Activated CD4-positive, alpha-beta T cell treated with anti-CD3 and anti-CD28 coated beads, Interleukin-10, Interleukin-2, amounts not matched to agents 100 ng/mL and 50 ng/mL, durations not matched to agents 16 hours and 8 hours (primary cell): ENCODE measurements at places on chromosomes 5 and 9.

GRCh38 chr9:117945286-117945685 lies 241.1 kb downstream of the TLR4 start:
- no peak for DNase-seq

DNA sequence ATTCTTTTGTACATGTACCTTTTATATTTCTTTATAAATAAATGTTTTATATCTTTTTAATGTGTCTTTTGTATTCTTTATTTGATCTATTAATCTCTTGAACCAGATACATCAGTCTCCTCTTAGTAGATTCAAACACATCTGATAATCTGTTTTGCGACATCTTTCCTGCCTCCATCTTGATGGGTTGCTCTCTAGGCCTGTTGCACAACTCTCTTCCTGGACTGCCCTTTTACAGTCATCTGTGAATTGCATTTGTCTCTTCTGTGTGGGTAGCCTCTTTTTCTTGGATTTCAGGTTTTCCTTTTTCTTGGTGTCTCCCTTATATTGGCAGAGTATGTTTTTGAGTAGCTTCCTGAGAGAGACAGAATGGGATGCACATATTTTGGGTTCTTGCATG lies 6.2 kb downstream of the ZFYVE16 start:
- no peak for DNase-seq

GRCh38 chr9:78397045-78397444 lies 100.1 kb downstream of the PSAT1 start:
- no peak for DNase-seq

GRCh38 chr5:119357270-119357669 lies 1.5 kb downstream of the TNFAIP8 start:
- DNase-seq: no peak

- DNase-seq: no peak
Measured at GRCh38 chr5:64333886-64334285, 168.2 kb downstream of the RNF180 start.

DNA sequence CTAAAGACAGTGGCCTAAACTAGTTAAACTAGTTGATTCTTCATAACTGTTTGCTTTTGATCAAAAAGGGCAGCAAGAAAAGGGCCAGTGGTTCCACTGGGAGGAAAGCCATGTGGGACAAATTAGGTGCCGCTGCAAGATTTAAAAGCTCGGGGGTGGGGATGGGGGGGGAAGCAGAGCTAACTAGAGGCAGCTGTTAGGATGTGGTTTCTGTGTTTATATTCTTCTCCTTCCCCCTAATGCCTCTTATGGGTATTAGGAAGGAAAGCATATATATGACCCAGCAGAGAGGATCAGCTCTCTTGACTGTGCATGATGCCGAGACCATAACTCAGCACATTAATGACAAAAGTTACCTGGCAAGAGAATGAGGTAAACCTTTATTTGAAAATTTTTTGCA lies 65.7 kb downstream of the EFNA5 start:
- no peak for DNase-seq

DNA sequence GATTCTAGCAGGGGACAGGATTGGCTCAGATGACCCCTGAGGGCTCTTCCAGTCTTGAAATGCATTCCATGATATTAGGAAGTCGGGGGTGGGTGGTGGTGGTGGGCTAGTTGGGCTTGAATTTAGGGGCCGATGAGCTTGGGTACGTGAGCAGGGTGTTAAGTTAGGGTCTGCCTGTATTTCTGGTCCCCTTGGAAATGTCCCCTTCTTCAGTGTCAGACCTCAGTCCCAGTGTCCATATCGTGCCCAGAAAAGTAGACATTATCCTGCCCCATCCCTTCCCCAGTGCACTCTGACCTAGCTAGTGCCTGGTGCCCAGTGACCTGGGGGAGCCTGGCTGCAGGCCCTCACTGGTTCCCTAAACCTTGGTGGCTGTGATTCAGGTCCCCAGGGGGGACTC lies 2.9 kb upstream of the MYOZ3 start:
- no peak for DNase-seq

GRCh38 chr5:34803974-34804732 lies 34.8 kb upstream of the TTC23L start:
- no peak for DNase-seq

GRCh38 chr5:92907938-92908606 lies 672.9 kb downstream of the NR2F1-AS1 start:
- DNase-seq: no peak

DNA sequence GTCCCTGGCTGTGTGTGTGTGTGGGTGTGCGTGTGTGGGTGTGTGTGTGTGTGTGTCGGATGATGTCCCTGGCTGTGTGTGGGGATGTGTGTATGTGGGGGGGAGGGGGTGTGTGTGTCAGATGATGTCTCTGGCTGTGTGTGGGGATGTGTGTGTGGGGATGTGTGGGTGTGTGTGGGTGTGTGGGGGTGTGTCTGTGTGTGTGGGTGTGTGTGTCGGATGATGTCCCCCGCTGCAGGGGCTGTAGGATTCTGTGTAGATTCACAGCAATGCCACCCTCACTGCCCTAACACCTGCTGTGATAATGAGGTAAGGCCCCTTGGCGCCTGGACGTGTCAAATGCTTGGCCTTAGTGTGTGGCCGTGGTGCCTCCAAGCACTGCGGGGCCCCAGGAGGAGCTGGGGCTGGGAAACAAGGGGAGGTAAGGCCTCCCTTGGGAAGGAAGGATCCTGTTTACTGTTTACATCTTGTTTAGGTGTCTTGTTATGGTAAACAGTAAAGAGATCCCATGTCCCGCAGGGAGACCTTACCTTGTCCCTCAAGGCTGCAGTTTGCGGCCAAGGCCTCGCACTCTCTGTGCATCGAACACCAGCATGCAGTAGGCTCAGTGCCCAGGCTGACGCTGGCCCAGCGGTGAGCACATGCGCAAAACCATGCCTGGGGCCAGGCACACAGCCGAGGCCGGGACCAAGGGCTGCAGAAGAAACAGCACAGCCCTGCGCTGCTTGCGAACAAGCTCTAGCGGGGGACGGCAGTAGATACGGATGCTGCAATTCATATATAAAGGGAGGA lies 24.1 kb downstream of the AHRR start:
- peak; percentile 26 for DNase-seq

- peak; percentile 54 for DNase-seq
Measured at GRCh38 chr9:130770679-130771442, 64.2 kb upstream of the ABL1 start.

GRCh38 chr9:116008278-116008677 lies 145.3 kb upstream of the PAPPA start:
- DNase-seq: no peak

DNA sequence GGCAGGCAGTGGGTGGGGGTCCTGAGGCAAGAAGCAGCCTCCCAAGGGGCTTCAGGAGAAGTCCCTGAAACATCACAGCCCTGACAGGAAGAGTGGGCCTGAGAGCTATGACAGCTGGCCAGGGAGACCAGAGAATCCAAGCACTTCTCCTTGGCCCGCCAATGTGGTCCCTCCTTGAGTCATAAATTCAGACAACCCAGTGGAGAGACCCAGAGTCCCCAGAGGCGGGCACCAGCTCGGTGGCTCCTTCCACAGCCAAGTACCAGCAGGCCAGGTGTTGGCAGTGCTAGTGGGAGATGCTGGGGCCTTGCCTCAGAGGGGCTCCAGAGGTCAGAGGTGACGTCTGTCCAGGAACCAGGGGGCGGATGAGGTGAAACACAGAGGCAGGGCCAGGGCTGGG lies 1.6 kb upstream of the DOK3 start:
- no peak for DNase-seq

- DNase-seq: no peak
Measured at GRCh38 chr5:58767104-58767503, 184.2 kb downstream of the RAB3C start.

DNA sequence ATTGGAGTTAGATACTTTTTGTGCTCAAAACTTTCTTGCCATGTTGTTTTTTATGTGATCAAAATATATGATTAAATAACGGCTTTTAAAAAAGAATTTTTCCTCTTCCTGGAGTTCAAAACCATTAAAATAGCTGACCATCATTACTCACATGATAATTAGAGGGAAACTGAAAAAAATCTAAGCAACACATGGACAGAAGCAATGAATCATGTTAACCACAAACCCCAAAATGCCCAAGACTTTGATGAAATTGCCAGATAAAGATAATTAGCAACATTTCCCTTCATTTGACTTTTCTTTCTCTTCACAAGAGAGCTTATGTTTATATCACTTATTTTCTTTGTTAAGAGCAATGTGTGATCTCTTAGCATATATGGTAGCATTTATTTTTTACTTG lies 1294.2 kb downstream of the EFNA5 start:
- DNase-seq: no peak

- DNase-seq: no peak
Measured at GRCh38 chr5:71873191-71873591, 154.1 kb downstream of the CARTPT start.

DNA sequence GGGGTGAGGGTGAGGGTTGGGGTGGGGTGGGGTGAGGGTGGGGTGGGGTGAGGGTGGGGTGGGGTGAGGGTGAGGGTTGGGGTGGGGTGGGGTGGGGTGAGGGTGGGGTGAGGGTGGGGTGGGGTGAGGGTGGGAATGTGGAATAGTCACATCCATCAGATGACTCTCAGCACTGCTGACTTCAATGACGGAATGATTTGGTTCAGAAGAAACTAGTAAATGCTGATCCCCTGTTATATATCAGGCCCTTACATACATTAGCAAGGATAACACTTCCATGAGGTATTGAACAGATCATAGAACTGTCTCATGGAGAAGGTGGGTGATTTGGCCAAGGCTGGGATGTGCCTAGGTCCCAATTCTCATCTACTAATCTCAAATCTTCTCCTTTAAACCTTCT lies 24.5 kb upstream of the C5orf47 start:
- DNase-seq: no peak

DNA sequence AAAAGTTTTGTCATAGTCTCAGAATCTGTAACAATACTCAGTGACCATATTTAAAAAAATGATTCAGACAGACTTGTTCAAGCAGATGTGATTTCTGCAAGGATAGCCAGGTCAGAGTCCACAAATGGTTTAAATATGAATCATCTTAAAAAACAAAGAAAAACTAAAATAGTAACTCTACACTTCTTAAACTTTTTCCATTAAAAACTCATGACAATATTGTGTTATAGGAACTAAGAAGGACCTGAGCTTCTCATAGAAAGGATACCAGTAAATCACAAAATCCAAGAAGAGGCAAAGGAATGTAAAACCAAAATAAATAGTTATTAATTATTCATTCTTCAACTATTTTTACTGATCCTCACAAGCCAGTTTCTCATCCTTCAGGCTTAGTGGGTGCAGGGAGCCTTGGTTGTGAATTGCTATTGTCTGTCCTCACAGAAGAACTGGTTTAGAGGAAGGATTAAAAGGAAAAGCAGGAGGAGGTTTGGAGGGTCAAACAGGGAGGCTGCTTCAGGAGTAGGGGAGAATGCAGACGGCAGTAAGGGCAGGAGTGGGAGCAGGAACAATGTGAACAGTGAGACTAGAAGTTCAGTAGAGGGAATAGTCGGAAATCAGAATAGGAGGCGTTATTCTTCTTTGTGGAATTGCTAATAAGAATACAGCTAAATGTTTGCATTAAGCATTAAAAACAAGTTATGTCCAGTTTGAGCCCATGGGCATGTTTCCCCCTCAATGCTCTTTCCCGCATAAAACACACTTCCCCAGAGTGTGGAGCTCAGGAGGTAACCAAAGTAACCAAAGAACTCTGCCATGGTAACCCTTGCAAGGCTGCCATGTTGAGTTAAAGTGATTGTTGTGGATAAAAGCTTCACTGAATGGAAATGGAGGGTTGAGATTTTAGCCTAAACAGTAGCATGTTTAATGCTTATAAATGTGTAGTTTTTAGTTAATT lies 110.7 kb downstream of the CCDC192 start:
- no peak for DNase-seq

DNA sequence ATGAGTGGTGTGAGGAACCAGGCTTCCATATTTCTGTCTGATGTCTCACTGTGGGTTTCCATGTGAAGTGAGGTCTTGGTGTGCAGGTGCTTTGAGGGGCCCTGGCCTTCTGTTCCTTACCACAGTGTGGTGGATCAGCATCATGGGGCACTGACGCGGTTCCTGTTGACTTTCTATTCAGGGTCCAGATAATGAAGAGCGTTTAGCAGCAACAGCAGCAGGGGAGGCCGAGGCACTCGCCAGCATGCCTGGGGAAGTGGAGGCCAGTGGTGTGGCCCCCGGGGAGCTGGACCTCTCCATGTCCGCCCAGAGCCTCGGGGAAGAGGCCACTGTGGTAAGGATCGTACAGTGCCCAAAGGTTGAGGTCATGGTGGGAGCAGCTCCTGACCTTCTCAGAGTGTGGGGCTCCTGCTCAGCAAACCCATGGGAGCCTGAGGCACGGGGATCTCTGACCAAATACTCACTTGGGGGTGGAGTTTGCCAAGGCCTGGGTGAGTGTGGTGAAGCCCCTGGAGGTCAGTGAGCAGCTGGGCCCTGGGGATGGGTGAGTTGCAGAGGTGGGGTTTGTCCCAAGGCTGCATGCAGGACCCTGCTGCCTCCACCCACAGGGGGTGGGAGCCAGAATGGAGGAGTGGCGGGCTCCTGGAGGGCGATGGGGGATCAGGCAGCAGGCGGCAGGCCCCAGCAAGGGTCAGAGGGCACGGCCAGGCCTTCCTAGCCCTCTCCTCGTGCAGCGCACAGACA lies 61.2 kb downstream of the COL15A1 start:
- no peak for DNase-seq

GRCh38 chr9:29866556-29866955 lies 2293.3 kb upstream of the C9orf72 start:
- no peak for DNase-seq

DNA sequence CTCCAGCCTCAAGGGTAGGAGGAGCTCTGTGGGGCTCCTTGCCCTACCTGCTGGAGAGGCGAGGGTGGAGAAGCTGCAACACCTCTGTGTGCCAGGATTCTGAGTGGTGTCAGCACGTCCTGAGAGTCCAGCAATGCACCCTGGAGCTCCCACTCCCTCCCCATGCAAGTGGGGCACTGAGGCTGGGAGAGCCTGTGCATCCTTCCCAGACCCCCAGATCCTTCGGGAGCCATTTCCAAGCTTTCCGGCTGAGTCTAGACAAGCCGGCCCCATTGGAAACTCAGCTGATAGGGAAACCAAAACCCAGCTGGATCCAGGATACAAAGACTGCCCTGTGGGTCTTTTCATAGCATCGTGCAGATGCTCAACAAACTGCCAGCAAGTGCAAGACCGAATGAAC lies 1.8 kb downstream of the FAM163B start:
- DNase-seq: no peak

DNA sequence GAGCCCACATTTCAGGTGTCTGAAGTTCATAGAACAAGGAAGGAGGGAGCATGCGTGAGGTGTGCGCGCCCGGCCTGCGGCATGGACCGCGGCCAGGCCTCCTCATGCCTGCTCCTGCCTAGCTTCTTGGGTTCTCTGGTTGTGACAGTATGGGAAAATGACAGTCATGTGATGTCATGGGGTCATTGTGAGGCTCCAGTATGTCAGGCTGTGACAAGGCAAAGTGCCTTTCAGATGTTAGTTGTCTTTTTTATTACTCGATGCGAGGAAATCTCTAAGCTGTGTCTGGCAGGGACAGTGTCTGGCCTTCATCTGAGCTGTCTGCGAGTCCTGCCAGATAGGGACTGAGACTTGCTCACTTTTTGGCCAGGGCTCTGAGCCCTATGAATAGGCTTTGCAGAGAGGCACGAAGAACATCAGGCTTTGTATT lies 13.3 kb downstream of the UCK1 start:
- DNase-seq: no peak
